ENCODE measurements at places on chromosomes 3 and 15.

DNA sequence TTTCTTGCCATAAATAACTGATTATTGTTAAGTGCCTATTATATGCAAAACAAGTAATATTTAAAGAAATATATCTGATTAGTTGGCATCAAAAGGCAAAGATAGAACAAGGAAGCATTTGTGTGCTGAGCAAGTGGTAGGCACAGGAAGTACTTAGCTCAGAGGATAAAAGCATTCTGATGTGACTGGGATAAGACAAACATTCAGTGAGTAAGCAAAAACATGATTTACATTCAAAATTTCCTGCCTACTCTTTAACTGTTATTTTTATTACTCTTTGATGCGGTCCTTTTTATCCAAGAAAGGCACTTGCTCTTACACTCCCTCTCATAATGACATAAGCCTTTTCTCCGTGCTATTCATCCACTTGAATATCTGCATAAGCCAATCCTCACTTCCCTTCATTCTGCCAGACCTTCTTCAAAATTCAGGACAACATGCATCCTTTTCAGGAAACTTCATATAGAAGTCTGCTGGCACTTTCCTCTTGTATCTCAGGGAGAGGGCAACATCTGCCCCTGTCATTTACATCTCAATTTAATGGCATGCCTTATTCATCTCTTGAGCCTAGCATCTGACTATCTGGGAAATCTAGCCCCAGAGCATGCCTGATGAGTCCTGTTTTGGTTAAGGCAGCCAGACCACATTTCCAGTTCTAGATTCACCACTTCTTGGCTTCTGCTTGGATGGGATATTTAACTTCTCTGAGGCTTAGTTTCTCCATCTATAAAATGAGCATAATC lies 478.2 kb upstream of the ROBO2 start:
- no peak for DNase-seq

DNA sequence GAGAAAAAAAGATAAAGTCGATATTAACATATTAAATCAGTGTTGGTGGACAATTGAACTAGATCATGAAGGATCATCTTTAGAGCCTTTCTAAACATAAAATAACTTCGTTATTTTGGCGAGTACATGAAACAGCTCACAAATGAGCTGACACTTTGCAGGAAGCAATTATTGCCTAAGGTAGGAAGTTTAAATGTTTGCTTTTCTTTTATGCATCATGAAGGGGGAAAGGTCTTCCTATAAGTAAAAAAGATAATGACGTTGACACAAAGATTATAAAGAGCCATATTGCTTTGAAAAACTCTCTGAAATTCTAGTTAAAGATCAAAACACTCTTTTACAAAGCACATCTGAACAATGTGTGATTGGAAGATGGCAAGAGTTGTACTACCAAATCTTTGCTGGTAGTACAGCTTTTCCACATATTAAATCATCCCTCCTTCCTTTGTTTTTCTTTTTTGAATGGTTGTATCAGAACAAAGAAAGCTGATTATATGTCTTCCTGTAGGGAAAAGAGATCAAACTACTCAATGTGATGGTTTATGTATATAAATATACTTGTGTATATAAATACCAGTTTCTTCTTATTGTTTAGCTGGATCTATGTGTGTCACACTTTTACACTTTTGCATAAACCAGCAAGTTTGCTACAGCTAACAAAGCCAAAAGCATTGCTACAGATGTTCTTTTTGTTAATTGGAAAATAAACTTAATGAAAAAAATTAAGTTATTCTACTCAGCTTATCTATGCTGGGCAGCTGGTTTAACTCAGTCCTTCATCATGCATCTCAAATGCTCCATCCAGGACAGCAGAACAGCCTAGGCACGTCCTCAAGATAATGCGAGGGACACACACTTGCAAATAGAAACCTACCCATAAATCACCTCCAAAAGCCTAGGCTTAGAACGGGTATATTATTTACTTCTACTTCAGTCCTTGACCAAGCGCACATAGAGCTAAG lies 850.8 kb upstream of the ROBO1 start:
- DNase-seq, result no peak

- DNase-seq, result peak; percentile 53
Observed at GRCh38 chr3:128133273-128133883, 9.8 kb upstream of the RUVBL1 start.

DNA sequence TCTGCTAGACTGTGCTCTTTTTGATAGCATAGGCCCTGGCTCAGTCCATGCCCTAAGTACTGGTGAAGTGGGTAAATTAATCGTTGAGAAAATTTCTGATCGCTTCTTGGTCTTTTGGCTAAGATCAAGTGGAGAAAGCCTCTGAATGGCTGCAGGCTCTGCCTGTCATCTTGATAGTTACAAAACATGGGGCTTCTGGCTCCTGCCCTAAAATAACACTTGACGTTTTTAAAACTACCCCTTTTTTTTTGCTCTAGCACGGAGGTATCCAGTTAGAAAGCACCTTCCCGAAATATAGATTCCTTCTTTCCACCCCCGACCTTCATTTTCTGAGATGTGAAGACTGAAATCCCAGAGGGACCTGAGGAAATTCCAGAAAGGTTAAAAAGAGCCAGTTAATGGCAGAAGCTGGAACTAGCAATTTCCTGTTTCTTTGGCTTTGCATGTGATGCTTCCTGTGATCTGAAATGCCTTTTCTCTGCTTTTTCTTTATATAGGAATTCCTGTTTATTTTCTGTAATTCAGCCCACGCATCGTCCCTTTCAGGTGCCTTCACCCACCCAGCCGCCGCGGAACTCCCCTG lies 799 bp upstream of the C2CD4B start:
- no peak for DNase-seq

GRCh38 chr3:26505399-26505798 lies 117.2 kb upstream of the LRRC3B start:
- no peak for DNase-seq

GRCh38 chr3:123320221-123320620 lies 118.5 kb downstream of the SEC22A start:
- DNase-seq, result no peak

GRCh38 chr3:197227780-197228574 lies 70.4 kb downstream of the DLG1 start:
- DNase-seq, result no peak

DNA sequence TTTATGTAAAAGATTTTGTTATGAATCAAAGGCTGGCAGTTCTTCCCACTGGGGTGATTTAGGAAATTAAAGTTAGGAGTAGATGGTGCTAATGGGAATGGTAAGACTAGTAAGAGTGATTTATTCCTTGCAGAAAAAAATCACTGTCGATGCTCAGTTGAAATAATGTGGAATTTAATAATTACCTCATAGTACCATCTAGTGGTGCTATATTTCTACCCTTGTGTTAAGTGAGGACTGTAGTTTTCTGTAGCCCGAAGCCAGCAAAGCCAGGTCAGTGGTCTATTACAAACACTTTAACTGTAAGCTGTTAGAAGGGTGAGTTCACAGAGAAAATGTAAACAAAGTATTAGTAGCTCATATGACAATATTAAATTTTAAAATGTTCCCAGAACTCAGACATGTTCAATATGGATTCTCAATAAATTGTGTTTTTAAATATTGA lies 39.5 kb upstream of the GOLGA8J start:
- DNase-seq, result no peak

DNA sequence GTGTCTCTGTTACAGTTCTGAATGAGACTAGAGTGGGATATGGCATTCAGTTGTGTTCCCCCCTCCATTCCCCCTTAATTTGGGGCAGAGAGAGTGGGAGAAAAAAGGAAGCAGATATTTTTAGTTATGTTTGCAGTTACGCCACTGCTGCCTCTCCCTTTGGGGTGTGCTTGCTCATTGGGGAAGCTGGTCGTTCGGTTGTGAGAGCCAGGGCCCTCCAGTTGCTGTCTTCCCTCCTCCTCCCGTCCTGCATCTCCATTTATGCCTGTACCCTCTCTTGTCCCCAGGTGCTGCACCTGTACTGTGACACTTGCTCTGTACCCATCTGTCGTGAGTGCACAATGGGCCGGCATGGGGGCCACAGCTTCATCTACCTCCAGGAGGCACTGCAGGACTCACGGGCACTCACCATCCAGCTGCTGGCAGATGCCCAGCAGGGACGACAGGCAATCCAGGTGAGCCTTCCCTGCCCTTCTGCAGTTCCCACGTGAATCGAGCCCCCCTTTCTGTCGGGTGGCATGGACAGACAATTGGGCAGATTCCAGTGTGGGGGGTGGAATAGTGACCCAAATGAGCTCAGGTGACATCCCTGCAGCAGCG lies 55.8 kb downstream of the TRIM71 start:
- peak; percentile 16 for DNase-seq

- peak; percentile 31 for DNase-seq
Observed at GRCh38 chr3:161500068-161500796, 3.6 kb downstream of the OTOL1 start.

DNA sequence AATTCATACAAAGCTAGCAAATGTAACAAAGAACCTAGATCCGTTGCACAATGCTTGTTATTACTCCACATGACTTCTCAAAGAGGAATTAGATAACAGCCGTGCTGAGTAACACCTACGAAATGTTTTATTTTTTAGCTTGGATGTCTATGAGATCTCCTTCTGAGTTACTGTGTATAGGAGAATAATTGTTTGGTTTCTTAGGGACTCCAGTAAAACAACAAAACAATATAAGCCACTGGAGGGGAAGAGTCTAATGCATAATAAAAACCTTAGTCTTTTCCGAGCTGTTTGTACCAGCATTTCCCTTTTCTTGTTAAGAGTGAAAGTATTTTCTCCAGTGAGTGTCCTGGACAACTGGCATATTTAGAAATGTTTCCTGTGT lies 15.6 kb downstream of the SNAP23 start:
- DNase-seq, result peak; percentile 64

DNA sequence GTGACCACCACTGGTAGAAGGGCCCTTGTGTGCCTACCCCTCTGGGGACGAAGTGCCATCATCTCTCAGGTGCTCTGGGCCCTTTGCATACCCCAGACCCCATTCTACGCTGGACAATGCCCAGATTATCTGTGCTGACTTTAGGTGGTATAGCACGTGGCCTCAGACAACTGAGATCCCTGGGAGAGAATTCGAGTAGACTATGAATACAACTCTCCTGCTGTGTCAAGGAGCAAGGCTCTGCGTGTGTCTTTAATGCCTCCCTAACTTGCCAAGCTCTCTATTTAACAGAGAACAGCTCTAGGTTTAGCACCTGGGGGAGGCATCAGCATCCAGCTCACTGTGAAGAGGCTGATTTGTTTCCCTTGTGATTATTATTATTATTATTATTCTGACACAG lies 29.1 kb downstream of the FAM3D start:
- DNase-seq, result no peak

DNA sequence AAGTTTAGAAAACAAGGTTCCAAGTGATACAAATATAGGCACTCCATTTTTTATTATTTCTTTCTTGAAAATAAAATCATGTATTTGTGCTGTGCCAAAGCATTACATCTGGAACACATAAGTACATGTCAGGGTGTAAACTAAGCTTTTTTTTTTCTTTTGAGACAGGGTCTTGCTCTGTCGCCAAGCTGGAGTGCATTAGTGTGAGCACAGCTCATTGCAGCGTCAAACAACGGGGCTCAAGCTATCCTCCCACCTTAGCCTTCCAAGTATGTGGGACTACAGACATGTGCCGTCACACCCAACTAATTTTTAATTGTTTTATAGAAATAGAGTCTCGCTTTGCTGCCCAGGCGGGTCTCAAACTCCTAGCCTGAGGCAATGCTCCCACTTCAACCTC lies 9.0 kb downstream of the SPATA12 start:
- no peak for DNase-seq
